H9 (cell line): ENCODE measurements at places on chromosomes 13 and 19. TPM values are rescaled to one million over a fixed set of nuclear protein-coding genes. Genes with fewer than 3 reads are reported as not detected.

- peak; percentile 14 for DNase-seq
Measured at GRCh38 chr13:110304256-110304655, 2.7 kb downstream of the COL4A1 start.

GRCh38 chr19:10005632-10006334 lies 4.5 kb downstream of the COL5A3 start:
- no peak for DNase-seq

- DNase-seq = no peak
Measured at GRCh38 chr19:32241306-32241705, 104.1 kb upstream of the ZNF507 start.

DNA sequence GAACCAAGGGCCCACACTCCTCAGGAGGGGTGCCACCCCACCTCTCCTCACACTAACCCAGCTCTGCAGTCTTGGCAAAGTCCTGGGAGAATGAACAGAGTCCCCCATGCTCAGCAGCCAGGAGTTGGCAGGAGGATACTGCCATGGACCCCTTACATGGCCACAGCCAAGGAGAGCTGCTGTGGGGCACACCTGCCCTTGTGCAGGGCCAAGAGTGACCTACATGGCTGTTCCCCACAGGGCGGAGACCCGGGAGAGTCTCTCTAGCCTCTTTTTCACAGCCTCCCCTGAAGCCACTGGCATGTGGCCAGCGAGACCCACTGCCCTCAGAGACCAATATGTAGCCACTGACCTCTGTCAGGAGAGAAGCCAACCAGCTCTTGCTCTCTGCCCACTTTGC lies 45.9 kb upstream of the VSTM2B start:
- DNase-seq = no peak

GRCh38 chr19:38386971-38387549 lies 774 bp downstream of the GGN start:
- no peak for DNase-seq

GRCh38 chr19:51458899-51459505 lies 748 bp upstream of the SIGLEC8 start:
- no peak for DNase-seq

DNA sequence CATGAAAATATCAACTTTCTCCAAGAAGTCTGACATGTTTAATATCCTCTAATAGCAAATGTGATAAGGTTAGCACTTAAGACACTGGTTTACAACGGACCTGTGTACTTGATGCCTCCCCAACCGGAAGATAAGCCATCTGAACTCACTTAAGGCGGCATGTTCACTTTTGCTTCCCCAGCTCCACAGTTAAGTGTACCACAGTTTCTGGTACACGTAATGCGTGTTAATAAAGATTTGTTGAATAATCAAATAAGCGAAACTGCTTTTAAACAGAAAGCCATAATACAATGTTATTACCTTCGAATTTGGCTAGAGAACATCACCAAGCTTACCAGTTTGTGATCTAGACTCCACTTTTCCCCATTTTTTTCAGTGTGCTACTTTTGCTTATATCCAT lies 1.4 kb upstream of the PAN3 start:
- DNase-seq = no peak

GRCh38 chr19:1839658-1840540 lies 8.4 kb downstream of the REXO1 start:
- no peak for DNase-seq

- no peak for DNase-seq
Measured at GRCh38 chr13:98301721-98302120, 124.7 kb upstream of the RNF113B start.

GRCh38 chr13:62418376-62418775 lies 1002.7 kb upstream of the PCDH20 start:
- DNase-seq = no peak

DNA sequence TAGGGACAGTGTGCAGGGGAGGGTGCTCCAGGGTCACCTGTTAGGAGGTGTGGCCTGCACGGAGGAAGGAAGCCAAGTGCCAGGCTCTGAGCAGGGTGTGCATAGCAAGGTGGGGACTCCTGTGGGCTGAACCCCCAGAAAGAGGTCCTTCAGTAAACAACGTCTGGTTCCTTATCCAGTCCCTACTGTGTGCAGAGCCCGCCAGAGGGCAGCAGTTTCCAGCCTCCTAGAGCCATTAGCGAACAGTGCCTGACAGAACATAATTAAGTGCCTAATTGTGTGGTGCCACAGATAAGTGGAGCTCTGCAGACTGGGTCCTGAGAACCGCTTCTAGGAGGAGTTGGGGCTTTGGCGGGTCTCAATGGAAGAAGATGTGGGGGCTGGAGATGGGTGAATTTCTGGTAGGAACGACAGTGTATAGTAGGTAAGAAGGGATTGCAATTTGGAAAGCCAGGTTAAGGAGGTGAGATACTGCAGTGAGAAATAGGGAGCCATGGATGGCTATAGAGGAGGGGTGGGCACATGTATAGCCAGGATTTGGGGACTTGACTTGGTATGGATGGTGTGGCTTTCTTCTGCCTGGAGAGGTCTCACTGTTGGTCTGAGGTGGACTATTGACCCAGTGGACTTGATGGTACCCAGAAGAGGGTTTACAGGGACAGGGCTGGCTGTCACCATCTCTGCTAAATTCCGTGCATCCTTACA lies 323.1 kb downstream of the ZNF536 start:
- peak; percentile 72 for DNase-seq

- no peak for DNase-seq
Measured at GRCh38 chr13:38483623-38484022, 134.0 kb downstream of the UFM1 start.

DNA sequence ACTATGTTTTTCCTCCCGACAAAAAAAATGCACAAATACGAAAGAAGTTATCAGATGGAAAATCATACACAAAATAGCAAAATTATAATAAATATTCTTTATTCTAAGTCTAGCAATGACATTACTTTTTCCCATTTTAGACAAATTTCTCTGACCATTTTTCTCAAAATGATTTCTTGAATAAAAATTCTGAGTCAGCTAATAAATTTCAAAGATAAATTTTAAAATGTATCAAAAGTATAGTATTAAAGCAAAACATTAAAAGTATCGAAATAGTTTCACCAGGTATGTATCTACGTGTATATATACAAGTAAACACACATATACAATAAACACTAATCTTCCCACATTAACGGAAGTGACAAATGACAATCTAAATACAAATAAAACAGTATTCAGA lies 8.9 kb downstream of the ZC3H13 start:
- DNase-seq = no peak

DNA sequence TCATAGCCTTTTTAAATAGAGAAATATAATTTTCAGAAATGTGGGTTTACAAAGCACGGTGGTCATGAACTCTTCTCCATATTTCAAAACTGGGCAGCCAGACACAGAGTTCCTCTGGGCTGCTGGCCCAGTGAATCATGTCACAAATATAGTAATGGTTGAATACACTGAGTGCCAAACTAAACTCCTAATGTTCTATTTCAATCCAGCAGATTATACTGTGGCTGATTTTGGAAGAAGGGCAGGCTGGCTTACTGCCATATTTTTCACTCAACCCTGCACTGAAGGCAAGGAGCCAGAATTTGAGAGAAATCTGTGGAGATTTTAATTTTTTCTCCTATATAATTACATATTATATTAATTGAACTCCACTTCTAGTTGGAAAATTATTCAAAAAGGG lies 17.0 kb upstream of the PRR20A start:
- no peak for DNase-seq

- no peak for DNase-seq
Measured at GRCh38 chr13:98508280-98508679, 68.6 kb downstream of the STK24 start.

DNA sequence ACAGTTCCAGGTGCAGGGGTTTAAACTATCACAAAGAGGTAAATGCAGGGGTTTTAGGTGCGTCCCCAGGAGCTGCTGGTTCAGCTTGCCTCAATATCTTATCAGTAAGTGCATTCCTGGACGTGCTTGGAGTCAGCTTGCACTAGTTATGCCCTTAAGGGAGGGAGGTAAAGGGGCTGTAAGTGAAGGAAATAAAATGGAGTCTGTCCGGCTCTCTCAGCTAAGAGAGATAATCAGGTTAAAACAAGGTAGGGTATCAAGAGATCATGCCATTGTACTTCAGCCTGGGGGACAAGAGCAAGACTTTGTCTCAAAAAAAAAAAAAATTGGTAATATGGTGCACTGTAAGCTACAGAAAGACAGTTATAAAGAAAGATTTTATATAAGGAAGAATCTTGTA lies 69.7 kb downstream of the ZNF100 start:
- no peak for DNase-seq

GRCh38 chr19:57334191-57334590 lies 13.9 kb downstream of the ZNF543 start:
- DNase-seq = no peak

- peak; percentile 56 for DNase-seq
Measured at GRCh38 chr19:11578258-11579142, 1.1 kb upstream of the ACP5 start.

GRCh38 chr13:35598790-35599369 lies 122.4 kb upstream of the MAB21L1 start:
- DNase-seq = no peak

DNA sequence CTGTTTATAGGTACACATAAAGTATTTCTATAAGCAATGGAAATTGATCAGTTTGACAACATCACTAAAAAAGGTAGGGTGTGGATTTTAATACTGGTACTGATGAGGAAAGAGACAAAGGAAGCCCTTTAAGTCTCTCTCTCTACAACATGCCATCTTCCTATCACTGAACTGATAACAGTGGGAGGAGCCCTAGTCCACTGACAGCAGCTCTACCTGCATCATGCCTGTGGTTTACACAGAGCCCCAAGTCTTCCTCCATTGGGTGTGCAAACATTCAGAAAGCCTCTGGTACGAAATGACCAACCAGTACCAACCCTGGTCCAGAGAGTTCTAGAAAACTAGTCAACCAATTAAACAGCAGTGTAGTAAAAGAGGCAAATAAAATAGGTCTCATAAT lies 53.4 kb downstream of the KLF12 start:
- no peak for DNase-seq

DNA sequence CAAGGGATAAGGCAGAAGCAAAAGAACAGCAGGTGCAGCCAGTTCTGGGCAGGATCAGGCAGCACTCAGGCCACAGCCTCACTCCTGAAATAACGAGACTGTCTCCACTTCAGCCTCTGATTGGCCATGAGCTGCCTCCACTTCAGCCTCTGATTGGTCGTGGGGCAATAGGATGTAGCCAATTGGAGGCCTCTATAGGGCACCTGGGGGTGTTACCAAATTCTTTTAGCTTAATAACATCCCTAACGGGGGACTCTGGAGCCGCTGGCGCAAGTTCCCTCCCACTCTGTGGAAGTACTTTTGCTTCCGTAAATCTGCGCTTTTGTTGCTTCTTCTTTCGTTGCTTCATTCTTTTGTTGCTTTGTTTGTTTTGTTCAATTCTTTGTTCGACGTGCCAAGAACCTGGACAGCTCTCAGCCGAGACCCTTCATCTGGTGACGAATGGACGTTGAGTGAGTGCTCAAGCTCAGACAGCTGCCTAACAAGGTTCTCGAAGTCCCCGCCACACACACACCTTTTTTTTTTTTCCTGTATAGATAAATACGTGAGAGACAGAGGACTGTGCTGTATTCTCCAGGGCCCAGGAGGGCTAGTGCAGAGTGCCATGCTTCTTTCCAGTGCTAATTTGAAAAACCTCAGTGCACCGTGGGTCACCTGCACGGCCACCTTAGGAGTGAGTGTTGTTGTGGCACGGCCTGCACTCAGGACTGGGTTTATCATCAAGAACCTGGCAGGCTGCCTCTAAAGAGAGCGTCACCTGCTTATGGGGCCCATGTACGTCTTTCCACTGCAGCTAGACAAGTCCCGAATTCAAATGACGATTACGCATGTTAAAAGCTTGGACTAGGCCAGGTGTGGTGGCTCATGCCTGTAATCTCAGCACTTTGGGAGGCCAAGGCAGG lies 32.0 kb upstream of the TUBGCP3 start:
- DNase-seq = peak; percentile 91

- DNase-seq = no peak
Measured at GRCh38 chr13:112231451-112232083, 144.6 kb upstream of the SPACA7 start.

DNA sequence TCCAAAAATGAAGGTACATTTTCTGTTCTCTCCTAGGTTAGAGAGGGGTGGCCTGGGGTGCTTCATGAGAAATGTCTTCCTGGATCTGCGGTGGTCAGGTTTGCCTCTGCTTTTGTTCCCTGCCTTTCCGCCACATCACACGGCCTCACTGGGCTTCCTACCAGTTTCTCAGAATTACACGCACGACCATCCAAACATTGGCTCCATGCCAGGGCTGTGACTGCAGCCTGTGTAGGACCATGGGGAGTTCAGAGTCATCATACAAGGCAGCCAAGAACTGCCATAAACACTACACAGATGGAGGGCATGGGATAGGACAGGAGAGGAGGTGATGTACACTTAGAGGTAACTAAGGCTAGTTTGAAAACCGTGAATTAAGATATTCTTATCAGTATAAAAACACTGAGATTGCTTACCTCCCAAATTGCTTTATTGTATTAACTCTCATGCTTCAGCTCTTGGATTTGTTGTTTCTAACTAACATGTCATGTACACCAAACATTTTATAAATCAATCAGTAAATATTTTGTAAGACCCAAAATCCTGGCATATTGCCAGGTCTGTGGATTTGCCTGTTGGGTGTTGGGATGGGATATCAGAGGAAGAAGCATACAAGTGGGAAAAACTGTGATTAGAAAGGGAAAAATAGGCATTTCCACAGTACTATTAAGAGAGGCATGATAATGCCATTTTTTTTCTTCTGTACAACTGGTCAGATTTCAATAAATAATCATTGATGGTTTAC lies 45.2 kb downstream of the CDADC1 start:
- DNase-seq = no peak

- DNase-seq = peak; percentile 98
Measured at GRCh38 chr19:1455336-1456120, 5.6 kb downstream of the APC2 start.

DNA sequence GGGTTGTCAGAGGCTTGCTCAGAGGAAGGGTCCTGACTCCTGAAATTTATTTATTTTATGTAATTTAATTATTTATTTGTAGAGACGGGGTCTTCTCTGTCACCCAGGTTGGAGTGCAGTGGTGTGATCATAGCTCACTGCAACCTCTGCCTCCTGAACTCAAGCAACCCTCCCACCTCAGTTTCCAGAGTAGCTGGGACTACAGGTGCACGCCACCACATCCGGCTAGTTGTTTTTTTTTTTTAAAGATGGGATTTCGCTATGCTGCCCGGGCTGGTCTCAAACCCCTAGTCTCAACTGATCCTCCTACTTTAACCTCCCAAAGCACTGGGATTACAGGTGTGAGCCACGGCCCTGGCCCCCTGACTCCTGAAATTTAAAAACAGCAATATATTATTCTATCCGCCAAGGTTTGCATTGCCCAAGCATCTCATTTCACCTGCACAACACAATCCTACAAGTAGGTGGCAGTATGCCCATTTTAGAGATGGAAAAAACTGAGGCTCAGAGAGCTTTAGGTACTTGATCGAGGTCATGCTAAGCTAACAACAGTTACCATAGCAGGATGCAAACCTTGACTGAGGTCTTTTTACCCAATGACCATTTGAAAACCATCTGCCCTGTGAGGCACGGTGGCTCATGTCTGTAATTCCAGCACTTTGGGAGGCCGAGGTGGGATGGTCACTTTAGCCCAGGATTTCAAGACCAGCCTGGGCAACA lies 18.1 kb downstream of the ARHGEF18 start:
- no peak for DNase-seq

GRCh38 chr13:99356262-99357091 lies 49.3 kb upstream of the GPR183 start:
- no peak for DNase-seq

The CGB5 gene
- total RNA-seq = not detected in 2 replicates

The KLK14 gene
- total RNA-seq = 0.26 and 0.46 TPM in 2 replicates

The LSR gene
- total RNA-seq = 151 and 152 TPM in 2 replicates

The SLITRK5 gene
- 0.09 TPM in 2 replicates for total RNA-seq
